ENCODE measurements at places on chromosomes 4 and X.

DNA sequence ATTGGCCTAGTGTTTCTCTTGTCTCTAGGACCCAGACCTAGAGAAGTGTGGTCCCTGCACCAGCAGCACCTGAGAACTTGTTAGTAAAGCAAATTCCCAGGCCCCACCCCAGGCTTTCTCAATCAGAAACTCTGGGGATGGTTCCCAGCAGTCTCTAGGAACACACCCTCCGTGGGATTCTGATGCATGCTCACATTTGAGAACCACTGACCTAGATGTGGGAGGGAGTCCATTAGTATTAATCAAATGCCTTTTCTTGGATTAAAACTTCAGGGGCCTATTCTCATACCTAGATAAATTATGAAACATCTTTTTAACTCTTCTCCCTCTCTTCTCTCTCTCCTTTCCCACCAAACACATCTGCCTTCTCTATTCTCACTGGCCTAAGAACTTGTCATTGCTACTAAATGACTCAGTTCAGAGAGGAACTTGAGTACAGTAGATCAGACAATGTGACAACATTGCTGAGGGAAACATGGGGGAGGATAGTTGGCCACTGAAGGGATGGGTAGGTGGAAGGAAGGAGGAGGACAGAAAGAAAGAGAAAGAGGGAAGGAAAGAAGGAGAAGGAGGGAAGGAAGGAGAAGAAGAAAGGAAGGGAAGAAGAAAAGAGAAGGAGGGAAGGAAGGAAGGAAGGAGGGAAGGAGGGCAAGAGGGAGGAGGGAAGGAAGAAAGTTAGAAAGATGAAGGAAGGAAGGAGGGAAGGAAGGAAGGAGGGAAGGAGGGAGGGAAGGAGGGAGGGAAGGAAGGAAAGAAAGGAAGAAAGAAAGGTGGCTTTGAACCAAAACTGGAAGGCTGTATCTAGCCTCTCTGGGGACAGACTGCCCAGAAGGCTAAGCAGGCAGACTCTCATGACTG lies 132.7 kb upstream of the MAP3K15 start:
- no peak for DNase-seq

DNA sequence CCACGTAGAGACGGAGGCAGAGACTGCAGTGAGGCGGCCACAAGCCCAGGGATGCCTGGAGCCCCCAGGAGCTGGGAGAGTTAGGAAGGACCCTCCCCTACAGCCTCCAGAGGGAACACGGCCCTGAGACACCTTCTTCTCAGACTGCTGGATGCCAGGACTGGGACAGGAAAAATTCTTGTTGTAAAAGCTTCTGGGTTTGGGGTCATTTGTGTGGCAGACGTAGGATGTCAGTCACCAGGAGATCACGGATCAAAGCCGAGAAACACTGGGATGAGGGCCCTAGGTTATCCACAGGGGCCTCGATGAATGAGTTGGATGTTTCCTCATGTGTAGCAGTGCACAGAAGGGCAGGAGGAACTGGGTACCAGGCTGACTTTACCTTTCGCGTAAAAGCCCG lies 163.7 kb downstream of the SHOX start:
- DNase-seq, result no peak

DNA sequence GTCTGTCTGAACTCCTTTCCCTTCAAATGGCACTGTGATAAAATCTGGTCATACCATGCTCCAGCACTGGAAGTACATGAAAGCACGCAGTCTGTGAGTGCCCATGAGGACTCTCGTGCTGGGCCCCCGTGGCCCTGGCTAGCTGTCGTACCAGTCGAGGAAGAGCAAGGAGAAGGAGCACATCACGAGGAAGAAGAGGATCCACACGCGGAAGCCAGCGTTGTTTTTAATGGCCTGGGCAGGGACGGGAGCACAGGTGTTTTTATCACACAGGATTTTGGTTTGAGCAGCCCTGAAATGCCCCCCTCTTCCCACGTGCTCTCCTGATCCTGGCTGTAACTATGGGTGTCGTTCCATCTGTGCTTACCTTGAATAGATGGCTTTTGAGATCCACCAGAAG lies 33.0 kb downstream of the NSG1 start:
- DNase-seq, result peak; percentile 24

DNA sequence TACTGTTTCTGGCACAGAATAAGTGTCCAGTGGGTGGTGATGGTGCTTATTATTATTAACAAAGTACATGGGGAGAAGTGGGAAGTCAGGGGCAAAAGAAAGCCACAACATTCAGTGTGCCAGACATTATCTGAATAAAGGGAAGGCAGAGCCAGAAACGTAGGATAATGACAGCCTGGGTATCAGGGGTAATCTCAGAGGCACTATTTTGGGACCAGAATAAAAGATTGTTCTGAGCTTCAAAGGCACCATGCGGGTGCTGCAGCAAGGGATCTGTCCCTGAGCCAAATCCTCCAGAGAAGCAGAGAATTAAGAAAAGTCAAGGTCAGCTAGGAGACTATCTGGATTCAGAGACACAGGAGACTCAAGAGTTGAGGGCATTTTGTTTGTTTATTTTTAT lies 328.8 kb upstream of the GATB start:
- DNase-seq, result no peak

DNA sequence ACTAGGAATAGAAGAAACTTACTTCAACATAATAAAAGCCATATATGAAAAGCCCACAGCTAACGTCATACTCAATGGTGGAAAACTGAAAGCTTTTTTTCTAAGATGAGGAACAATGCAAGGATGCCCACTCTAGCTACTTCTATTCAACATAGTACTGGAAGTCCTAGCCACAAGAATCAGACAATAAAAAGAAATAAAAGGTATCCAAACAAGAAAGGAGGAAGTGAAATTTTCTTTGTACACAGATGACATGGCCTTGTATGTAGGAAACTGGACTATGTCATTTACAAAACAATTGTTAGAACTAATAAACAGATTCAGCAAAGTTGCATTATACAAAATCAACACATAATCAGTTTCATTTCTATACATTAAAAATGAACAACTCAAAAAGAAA lies 25.5 kb upstream of the NXT2 start:
- DNase-seq, result no peak

DNA sequence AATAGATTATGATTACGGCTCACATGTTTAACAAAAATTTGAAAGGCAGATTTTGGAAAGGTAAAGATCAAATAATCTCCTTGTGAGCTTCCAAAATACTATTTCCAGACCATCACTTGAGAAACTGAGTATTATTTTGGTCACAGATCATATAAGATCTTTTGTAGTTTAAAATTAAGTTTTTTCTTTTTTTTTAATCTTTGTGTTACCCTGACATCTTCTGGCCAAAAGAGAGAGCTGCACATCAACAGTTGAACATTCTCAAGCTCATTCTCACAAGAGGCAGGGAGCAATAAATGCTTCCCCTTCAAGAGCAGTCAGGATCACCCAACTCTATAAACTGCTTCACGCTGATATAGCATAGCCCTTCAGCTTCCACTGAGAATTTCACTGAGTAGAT lies 15.9 kb downstream of the TMEM192 start:
- DNase-seq, result no peak

DNA sequence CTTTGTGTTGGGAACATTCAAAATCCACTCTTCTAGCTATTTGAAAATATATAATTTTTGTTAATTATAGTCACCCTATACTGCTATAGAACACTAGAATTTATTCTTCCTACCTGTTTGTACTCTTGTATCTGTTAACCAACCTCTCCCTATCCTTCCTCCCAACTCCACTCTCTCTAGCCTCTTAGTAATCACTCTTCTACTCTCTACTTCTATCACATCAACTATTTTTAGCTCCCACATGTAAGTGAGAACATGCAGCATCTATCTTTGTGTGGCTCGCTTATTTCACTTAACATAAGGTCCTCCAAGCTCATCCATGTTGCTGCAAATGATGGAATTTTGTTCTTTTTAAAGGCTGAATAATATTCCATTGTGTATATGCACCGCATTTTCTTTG lies 537.3 kb downstream of the MID1IP1 start:
- DNase-seq, result no peak

DNA sequence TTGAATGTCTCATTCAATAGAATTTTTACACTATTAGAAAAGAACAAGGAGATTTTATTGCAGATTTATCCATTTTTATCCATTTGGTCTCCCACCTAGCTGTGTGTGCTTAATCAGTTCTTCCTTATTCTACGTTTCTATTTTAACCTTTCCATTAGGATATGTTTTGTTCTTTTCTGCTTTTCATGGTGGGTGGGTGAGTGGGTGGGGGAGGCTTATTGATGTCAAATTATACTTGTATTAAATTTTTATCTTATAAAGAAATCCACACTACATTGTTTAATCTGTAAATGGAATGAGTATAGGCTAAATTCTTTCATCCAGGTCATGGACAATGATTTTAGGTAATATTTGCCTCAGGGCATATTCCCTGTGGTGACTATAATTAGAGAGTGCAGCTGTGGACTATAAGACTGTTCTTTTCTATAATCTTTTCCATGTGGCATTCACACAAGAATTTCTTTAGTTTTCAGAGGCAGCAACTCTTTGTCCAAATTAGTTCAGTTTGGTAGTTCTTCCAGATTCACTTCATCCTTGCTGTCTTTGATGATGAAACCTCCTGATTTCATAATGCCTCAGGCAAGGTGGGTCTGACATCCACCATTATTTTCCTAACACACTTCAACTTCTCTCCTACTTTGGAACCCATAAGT lies 2451.8 kb downstream of the PCDH7 start:
- no peak for DNase-seq

GRCh38 chrX:14946606-14947155 lies 73.5 kb downstream of the MOSPD2 start:
- no peak for DNase-seq

DNA sequence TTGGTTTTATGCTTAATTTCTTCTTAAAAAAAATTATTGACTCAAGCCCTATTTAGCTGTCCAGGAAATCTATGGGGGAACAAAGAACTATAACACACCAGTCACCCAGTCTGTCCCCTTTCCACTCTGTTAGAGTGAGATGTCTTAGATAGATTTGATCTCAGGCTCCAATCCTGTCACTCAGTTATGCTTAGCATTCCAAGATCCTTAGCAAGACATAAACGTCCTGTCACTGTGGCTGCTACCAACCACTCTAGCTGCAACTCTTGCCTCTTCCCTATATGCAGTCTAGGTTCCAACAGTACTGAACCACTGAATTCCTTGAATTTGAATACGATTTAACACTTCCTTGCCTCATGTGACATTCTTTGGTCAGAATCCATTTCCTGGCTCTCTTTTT lies 241.9 kb upstream of the NWD2 start:
- DNase-seq, result no peak

DNA sequence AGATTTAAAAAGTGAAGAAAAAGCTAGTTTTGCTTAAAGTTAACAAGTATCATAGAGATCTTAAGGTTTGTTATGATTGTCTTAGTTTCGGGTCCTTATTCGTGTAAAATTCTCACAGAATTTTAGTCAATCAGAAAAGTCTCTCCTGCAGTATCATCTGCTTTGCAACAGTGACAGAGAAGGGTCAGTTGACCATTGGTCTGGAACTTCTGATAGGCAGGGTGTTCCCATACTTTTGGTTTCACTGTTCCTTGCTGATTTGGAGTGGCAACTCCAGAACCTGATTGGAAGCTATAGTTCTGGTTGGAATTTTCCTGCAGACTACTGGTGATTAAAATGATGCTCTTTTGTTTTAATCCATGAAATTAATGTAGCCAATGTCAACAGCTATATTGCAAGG lies 1.8 kb downstream of the IL15 start:
- no peak for DNase-seq

- DNase-seq, result no peak
Measured at GRCh38 chrX:8849945-8850344, 48.8 kb upstream of the FAM9A start.

GRCh38 chr4:119498527-119498926 lies 130.1 kb downstream of the PDE5A start:
- DNase-seq, result no peak

DNA sequence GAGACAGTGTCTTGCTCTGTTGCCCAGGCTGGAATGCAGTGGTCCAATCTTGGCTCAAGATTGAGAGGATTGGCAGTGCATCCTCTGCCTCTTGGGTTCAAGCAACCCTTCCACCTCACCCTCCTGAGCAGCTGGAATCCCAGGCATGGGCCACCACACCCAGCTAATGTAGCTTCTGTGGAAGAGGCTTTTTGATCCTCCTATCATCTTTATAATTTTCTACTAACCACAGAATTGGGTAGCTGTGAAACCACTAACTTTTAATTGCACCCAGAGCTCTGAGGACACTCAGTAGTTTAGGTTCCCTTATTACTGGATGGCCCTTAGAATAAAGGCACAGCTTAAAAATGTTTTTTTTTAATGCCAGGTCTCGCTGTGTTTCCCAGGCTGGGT lies 8.9 kb upstream of the AGA start:
- no peak for DNase-seq

GRCh38 chrX:10104958-10105658 lies 51.7 kb upstream of the CLCN4 start:
- no peak for DNase-seq

DNA sequence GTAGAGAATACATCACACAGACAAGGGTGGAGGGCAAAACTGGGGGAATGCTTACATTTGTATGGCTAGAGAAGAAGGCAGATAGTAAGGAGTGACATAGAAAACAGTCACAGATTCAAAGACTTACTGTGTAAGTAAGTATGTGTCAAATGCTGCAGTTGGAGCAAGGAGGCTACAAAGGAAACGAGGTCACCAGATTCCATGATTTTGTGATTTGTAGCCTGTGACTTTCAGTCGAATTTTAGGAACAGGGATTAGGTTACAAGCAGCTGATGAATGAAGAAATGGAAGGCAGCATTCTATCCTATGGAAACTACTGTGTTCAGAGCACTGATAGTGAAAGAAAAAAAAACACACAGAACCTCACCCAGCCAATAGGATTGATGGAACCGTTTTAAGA lies 407.9 kb downstream of the IL15 start:
- DNase-seq, result no peak

- DNase-seq, result no peak
Measured at GRCh38 chr4:129362691-129363274, 266.8 kb downstream of the C4orf33 start.

- no peak for DNase-seq
Measured at GRCh38 chr4:101599620-101600019, 190.9 kb upstream of the BANK1 start.

DNA sequence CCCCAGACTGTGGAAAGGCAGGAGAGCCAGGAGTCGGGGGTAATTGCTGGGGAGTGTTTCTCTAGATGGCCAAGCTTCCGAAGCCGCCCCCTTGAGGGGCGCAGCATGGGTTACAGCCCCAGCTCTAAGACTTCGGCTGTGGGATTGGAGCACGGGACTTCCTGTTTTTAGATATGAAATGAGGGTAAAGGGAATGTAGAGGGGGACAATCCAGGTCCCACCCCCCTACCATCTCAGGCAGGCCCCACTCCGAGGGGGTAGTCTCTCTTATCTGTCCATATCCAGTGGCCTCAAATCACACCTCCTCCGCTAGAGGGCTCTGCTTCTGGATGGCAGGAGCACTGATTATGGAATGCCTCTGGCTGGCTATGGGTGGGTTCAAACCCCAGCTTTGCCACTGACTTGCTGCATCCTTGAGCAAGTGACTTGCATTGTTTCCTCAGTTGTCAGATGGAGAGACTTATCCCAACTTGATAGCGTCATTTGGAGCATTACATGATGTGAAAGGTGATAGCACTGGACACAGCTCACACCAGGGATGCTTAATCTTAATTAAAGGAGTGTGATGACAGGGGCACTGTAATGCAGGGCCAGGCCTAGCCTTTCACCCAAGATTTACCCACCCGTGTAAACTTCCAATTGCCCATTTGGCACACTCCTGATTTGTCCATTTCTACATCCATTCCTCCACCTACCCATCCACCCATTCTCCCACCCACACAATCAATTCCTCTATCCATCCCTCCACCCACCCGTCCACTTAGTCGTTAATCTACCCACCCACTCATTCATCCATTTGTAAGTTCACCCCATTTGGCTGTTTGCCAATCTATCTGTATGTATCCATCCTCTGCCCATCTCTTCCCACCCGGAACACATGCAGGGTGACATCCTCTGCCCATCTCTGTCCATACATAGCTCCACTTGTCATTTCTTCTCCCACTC lies 848 bp upstream of the KCND1 start:
- no peak for DNase-seq

Measured in H1 (cell line).